ENCODE measurements at places on chromosomes 2 and 18.

DNA sequence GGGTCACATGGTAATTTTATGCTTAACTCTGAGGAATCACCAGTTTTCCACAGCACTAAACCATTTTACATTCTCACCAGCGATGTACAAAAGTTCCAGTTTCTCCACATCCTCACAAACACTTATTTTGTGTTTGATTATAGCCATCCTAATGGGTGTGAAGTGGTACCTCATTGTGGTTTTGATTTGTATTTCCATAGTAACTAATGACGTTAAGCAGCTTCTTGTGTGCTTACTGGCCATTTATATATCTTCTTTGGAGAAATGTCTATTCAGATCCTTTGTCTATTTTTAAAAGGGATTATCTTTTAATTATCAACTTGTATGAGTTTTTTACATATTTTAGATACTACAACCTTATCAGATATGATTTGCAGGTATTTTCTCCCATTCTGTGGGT, 42.0 kb downstream of the CCDC150 start:
- no peak overlapping the region for H3K27ac ChIP-seq
- peaks cover 26% of the 10 kb centered on the region for H3K36me3 ChIP-seq
- H3K4me1 ChIP-seq: peaks cover 7% of the 10 kb centered on the region
- no peaks in the 10 kb centered on the region for H3K27me3 ChIP-seq
- DNase-seq: no peak

DNA sequence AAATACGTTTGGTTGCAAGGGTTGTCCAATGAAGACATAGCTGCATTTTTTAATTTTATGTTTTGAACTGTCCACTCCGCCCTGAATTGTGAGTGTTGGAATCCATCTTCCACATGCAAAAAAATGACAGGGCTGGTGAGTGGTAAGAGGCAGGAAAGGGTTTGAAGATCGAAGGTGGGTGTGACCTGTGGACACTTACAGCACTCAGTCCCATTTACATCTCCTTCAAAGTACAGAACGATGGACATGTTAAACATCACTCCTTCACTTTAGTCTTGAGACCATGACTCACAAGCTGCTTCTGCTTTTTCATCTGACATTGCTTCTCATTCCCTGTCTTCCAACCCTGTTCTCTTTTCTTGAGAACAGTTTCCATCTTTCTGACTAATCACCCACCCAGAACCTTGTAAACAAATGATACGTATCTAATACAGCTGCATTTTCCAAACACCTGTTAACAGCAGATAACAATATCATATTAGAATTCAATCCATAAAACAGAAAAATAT, 179.3 kb downstream of the ZNF516 start:
- no peak for DNase-seq
- H3K4me1 ChIP-seq: no peaks in the 10 kb centered on the region
- H3K4me3 ChIP-seq: no peak overlapping the region
- no peak overlapping the region for H3K27ac ChIP-seq
- H3K27me3 ChIP-seq: no peaks in the 10 kb centered on the region

DNA sequence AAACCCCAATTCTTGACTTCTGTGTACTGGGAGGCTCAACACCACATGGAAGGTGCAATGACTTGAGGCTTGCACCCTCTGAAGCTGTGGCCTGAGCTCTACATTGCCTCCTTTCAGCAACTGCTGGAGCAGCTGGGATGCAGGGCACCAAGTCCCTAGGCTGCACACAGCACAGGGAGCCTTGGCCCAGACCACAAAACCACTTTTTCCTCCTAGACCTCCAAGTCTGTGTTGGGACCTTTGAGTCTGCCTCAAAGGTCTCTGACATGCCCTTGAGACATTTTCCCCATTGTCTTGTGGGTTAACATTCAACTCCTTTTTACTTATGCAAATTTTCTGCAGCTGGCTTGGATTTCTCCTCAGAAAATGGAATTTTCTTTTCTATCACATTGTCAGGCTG, 62.6 kb upstream of the KCNE4 start:
- H3K36me3 ChIP-seq: no peaks in the 10 kb centered on the region
- no peaks in the 10 kb centered on the region for H3K27me3 ChIP-seq
- H3K27ac ChIP-seq: no peak overlapping the region
- H3K4me3 ChIP-seq: no peak overlapping the region

DNA sequence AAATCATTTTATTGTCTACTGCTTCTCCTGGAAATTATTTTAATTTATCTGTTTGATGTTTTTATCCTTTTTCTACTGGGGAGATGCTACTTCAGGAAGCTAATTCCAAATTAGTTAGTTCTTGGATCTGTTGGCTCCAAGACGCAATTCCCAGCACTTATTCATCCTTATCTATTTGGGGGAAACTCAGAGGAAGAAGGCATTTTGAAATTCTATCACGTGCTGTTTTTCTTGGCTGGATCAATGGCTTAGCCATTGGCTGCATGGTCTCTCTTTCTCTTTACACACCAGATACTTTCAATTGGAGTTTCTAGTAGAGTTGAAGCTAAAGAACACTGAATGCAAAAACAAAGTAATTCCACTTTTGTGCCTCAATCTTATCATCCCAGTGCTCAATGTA, 98.3 kb downstream of the RAPGEF4 start:
- no peaks in the 10 kb centered on the region for H3K27me3 ChIP-seq
- no peak overlapping the region for H3K27ac ChIP-seq
- H3K4me1 ChIP-seq: no peaks in the 10 kb centered on the region
- no peak for DNase-seq

GRCh38 chr18:80201739-80202138, 45.6 kb downstream of the PARD6G start:
- H3K27ac ChIP-seq: no peak overlapping the region
- H3K27me3 ChIP-seq: no peaks in the 10 kb centered on the region
- H3K4me1 ChIP-seq: no peaks in the 10 kb centered on the region

GRCh38 chr2:63052411-63053080, 1.9 kb downstream of the OTX1 start:
- no peak for DNase-seq
- H3K36me3 ChIP-seq: 0 out of 2 replicates have a peak, but pooled peaks cover 4% of the 10 kb centered on the region
- no peak overlapping the region for H3K27ac ChIP-seq
- no peak overlapping the region for H3K4me3 ChIP-seq
- H3K27me3 ChIP-seq: no peaks in the 10 kb centered on the region
- H3K4me1 ChIP-seq: peaks cover 22% of the 10 kb centered on the region

DNA sequence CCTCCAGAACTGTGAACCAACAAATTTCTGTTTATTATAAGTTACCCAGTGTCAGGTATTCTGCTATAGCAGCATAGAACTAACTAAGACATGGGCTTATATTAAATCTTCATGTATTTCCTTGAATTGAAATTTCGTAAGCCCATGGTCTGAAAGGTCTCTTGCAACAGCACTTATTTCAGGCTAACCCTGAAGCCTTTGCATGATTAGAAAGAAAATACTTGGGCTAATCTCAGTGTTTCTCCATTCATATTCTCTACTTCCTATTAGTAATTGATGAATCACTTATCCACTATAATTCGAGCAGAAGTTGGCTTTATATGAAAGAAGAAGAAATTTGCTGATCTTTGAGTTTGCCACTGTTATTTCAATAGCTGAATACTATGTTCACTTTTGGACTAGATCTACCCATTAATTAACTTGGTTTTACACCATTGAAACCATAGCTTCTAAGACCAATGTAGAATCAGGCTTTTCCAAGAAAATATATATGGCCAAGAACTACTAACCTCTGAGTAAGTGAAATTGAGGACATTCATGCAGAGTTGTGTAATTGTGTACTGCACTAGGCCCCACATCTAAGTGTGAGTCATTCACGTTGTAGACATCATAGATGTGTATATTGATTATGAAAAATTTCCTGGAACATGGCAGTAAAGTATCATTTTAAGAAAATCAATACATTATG, 731.6 kb downstream of the SOCS6 start:
- no peak overlapping the region for H3K27ac ChIP-seq
- no peak overlapping the region for H3K4me3 ChIP-seq
- no peaks in the 10 kb centered on the region for H3K4me1 ChIP-seq
- no peaks in the 10 kb centered on the region for H3K36me3 ChIP-seq
- no peak for DNase-seq
- no peaks in the 10 kb centered on the region for H3K27me3 ChIP-seq

GRCh38 chr2:145909766-145910165, 1389.8 kb upstream of the ZEB2 start:
- no peak for DNase-seq
- no peak overlapping the region for H3K27ac ChIP-seq
- H3K4me1 ChIP-seq: no peaks in the 10 kb centered on the region
- H3K36me3 ChIP-seq: no peaks in the 10 kb centered on the region
- no peaks in the 10 kb centered on the region for H3K27me3 ChIP-seq
- no peak overlapping the region for H3K4me3 ChIP-seq

- H3K27me3 ChIP-seq: no peaks in the 10 kb centered on the region
- no peaks in the 10 kb centered on the region for H3K4me1 ChIP-seq
- DNase-seq: no peak
- no peaks in the 10 kb centered on the region for H3K36me3 ChIP-seq
- H3K4me3 ChIP-seq: no peak overlapping the region
These were observed 75.9 kb upstream of the SPHKAP start for GRCh38 chr2:228257379-228257778.

DNA sequence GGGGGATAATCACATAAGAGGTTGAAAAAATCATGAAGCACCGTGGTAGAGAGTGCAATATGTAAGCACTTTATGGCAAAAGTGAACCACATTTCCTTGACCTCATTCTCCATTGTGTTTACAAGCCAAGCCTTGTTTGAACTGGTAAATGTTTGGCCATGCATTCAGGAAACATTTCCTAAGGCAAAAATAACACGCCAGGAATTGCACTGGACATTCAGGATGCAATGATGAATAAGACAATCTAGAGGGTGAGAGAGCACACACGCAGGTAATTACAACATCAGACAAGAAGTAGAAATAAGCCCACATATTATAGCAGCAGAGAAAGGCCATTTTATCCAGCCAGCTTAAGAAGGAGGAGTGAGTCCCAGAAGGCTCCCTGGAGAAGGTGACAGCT, 218.0 kb upstream of the OSR1 start:
- H3K27ac ChIP-seq: no peak overlapping the region
- H3K4me1 ChIP-seq: no peaks in the 10 kb centered on the region
- no peak overlapping the region for H3K4me3 ChIP-seq
- DNase-seq: no peak
- no peaks in the 10 kb centered on the region for H3K36me3 ChIP-seq

- no peaks in the 10 kb centered on the region for H3K27me3 ChIP-seq
- H3K4me1 ChIP-seq: peaks cover 12% of the 10 kb centered on the region
- peak overlapping the region; percentile 14 for H3K4me3 ChIP-seq
- no peak overlapping the region for H3K27ac ChIP-seq
- no peaks in the 10 kb centered on the region for H3K36me3 ChIP-seq
These were observed 94.7 kb upstream of the L3MBTL4 start for GRCh38 chr18:6509417-6509816.

DNA sequence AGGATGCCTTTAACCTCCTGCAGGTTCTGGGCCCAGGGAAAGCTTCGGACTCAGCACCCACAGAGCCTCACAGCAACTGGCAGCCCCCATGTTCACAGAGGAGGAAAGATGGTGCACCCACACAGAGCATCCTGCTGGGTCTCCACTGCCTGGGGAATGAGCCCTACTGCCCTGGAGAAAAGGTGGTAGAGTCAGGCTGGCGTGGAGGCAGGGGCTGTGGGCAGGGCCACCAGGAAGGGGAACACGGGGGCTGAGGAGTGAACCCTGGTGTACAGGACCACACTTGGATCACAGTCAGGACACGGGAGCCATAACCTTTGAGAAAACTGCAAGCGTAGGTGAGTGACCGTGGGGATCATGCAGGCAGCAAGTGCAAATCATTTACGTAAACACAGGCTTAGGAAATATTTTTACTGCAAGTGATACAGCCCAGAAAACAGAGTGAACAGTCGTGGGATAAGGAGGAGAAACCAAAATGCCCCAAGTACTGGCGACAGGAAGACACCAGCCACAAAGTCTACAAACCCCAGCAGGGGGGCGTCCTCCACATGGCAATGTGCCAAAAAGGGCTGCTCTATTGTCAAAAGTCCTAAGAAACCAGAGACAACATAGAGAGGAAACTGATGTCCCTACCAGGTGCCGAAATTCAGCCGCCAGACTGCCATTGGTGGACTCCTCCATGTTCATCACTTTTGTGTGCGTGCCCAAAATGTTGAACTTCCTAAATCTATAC, 27.6 kb downstream of the STAT1 start:
- no peak overlapping the region for H3K27ac ChIP-seq
- DNase-seq: no peak
- H3K36me3 ChIP-seq: peaks cover 34% of the 10 kb centered on the region
- no peak overlapping the region for H3K4me3 ChIP-seq
